ENCODE measurements at places on chromosomes 5 and 9. TPM values are rescaled to one million over a fixed set of nuclear protein-coding genes. Genes with fewer than 3 reads are reported as not detected.

The KCNIP1 gene
- total RNA-seq: not detected

The LHX3 gene
- not detected for total RNA-seq

The NR5A1 gene
- total RNA-seq: not detected

The PTGS1 gene
- 91.3 TPM for total RNA-seq

The SLCO6A1 gene
- total RNA-seq: not detected

The BSPRY gene
- 36.9 TPM for total RNA-seq

The SWI5 gene
- total RNA-seq: 26.7 TPM

The HAVCR2 gene
- 6.1 TPM for total RNA-seq

The PCDHGB7 gene
- total RNA-seq: 11.3 TPM

The IL3 gene
- total RNA-seq: not detected

The SIT1 gene
- total RNA-seq: not detected

The BNC2 gene
- 8.5 TPM for total RNA-seq

The FAM174A gene
- total RNA-seq: 78.0 TPM

The LPAR1 gene
- total RNA-seq: 22.5 TPM
